ENCODE measurements at places on chromosomes 12 and 14. TPM values are rescaled to one million over a fixed set of nuclear protein-coding genes. Genes with fewer than 3 reads are reported as not detected.

MYF5 gene
- not detected for total RNA-seq

GARIN6 gene
- not detected for total RNA-seq

MAP1LC3B2 gene
- total RNA-seq: 0.50 TPM

OVCH1 gene
- not detected for total RNA-seq

TM7SF3 gene
- 65.4 TPM for total RNA-seq

KCNMB4 gene
- total RNA-seq: 0.25 TPM

TCL1B gene
- total RNA-seq: not detected

ETFBKMT gene
- total RNA-seq: 1.0 TPM

HNF1A gene
- not detected for total RNA-seq

WDHD1 gene
- total RNA-seq: 43.2 TPM

PLA2G1B gene
- not detected for total RNA-seq

TPPP2 gene
- not detected for total RNA-seq

GPR84 gene
- 0.39 TPM for total RNA-seq

NTS gene
- total RNA-seq: not detected

KRT85 gene
- total RNA-seq: not detected

ADCY6 gene
- total RNA-seq: 0.07 TPM

LRIG3 gene
- total RNA-seq: 0.05 TPM

HSPA2 gene
- 3.8 TPM for total RNA-seq

USP30 gene
- 7.3 TPM for total RNA-seq

TESPA1 gene
- 221 TPM for total RNA-seq

APOF gene
- total RNA-seq: not detected

ACSS3 gene
- total RNA-seq: not detected

GALNT9 gene
- not detected for total RNA-seq

TXNRD1 gene
- total RNA-seq: 97.4 TPM

POTEG gene
- total RNA-seq: not detected

HIP1R gene
- total RNA-seq: 31.8 TPM

TAMALIN gene
- total RNA-seq: 2.1 TPM

SIX1 gene
- 0.25 TPM for total RNA-seq

C12orf50 gene
- 0.09 TPM for total RNA-seq

Data from T-helper 2 cell treated with Interferon-gamma antibody and Interleukin-4, amounts not matched to agents 100 ng/mL and 5 ng/mL, for 36 hours (primary cell).